ENCODE measurements at places on chromosomes 12 and 14.

- peak; percentile 15 for DNase-seq
Observed at GRCh38 chr14:39469094-39469710, 37.0 kb upstream of the FBXO33 start.

- no peak for DNase-seq
Observed at GRCh38 chr14:103694572-103695026, 20.7 kb downstream of the XRCC3 start.

- no peak for DNase-seq
Observed at GRCh38 chr14:93044556-93044955, 71.2 kb downstream of the ITPK1 start.

- peak; percentile 62 for DNase-seq
Observed at GRCh38 chr14:35403114-35403602, 1.4 kb downstream of the NFKBIA start.

- DNase-seq = no peak
Observed at GRCh38 chr14:85764822-85765221, 234.9 kb downstream of the FLRT2 start.

DNA sequence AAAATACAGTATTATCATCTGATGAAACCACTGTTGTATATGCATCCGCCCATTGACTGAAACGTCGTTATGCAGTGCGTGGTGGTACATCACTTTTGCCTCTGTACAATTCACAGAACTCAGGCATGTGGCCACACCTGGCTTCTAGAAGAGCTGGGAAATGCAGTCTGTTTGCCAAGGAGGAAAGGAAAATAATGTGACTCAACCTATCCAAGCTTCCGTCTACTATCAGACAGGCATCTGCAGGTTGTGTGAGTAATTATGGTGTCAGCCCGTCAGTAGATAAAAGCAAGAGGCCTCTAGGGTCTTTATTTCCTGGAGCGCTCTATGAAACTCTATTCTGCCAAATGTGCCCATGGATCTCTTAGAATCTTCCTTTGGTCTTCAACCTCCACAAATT, 111.6 kb downstream of the BBS10 start:
- DNase-seq = no peak

- DNase-seq = no peak
Observed at GRCh38 chr12:71626098-71626497, 37.5 kb downstream of the ZFC3H1 start.

DNA sequence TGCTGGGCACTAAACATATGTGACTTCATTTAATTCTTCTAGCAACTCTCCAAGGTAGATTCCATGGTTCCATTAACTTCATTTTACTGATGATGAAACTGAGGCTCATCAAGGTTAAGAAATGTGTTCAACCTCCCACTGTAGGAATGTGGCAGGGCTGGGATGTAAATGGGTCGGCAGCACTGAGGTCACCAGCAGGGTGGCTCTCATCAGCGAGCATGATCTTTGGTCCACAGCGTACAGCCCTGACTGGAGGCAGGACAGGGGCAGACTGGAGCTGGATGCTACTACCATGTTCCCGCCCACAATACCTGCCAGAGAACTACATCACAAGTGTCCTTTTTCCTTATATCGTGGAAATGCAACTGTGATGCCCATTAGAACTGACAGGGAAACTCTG, 4.6 kb downstream of the APPL2 start:
- DNase-seq = no peak

Data from activated naive CD4-positive, alpha-beta T cell treated with anti-CD3 and anti-CD28 coated beads, Interleukin-2, amount 50 U/mL, for 16 hours (primary cell).